ENCODE measurements at places on chromosomes 2 and 18.

DNA sequence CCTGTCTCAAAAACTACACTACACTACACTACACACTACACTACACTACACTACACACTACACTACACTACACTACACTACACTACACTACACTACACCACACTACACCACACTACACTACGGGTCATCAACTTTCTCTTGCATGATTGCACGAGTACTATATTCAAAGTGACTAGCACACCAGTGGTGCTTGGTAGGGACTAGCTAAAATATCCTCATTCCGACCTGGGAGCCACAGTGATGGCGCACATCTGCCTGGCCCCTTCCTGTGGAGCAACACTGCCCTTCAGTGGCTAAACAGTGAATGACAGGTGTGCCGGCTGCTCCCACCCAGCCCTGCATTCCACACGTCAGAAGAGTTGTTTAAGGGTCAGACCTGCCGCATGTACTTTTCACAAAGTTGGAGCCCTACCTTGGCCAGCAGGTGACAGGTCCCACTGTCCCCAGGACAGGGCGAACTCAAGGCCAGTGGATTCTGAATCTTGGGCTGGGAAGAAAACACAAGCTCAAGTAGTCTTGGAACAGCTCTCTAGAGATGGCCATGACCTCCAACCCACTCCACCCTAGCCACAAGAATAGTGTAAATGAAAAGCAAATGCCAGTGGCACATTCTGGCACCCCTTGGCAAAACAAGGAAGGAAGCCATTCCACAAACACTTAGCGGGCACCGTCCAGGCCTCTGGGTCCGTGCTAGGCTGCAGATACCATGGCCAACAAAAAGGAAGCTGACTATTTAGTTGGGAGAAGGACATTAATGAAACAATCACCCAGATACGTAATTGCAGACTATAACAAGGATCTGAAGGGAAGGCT is 79.7 kb upstream of the MSH2 start:
- peak; percentile 66 for DNase-seq

DNA sequence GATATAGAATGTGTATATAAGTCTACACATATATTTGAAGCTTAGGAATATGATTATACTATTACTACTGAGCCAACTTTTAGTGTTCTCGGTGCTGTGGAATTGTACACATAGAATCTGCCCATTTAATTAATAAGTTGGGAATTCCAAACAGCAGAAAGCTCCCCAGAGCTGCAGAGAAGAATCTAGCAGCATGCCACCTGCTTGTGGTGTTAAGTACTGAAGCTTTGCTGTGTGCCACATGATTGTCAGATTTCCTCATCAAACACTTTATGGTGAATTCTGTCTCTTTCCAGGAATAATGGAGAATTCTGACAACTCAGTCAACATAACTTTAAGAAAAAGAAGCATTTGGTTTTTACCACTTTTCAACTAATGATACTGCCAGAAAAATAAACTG is 117.8 kb downstream of the WDSUB1 start:
- DNase-seq, result no peak

DNA sequence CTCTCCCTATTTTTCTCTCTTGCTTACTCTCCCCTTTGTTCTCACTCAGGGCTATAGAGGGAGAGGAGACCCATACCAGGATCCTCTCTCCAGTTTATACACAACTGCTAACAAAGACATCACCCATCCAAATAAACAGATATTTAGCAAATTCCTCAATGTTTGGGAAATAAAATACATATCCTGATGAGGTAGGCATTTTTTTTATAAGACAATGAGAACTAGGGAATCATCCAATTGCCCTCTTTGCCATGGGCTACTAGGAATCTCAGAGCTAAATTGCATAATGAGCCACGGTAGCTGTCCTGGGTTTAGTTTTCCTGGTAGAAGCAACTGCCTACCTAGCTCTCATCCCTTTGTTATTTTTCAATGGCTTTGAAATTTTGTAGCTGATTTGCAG is 27.1 kb downstream of the CAPN14 start:
- DNase-seq, result no peak

DNA sequence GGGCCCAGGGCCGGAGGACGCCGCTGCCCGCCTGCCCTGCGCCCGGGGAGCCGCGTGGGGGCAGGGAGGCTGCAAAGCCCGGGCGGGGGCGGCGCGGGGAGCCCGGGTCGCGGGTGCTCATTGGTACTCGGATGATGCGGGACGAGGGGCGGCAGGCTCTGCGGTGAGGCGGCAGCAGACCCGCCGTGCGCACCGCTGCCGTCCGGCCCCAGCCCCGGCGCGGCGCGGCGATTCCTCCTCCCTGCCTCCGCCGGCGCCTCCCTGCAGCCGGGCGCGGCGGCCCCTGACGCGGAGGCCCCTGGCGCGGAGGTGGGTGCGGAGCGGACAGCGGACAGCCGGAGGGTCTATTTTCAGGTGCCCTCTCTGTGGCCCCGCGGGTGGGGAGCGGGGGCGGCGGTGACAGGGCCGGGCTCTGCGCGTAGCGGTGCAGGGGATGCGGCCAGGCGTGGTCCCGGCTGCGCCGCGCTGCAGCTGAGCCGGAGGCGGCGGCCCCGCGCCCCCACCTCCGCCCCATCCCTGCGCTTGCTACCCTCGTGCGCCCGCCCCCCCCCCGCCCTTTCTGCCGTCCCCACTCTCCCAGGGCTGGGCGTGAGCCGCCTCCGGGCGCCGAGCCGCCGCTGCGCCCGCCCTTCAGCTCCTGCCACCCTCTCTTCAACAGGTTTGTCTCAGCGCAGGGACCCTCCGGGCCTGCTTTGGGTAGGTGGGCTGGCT is 640 bp downstream of the SPTBN1 start:
- DNase-seq, result no peak

GRCh38 chr2:181643151-181643550 is 13.8 kb downstream of the CERKL start:
- DNase-seq, result no peak

DNA sequence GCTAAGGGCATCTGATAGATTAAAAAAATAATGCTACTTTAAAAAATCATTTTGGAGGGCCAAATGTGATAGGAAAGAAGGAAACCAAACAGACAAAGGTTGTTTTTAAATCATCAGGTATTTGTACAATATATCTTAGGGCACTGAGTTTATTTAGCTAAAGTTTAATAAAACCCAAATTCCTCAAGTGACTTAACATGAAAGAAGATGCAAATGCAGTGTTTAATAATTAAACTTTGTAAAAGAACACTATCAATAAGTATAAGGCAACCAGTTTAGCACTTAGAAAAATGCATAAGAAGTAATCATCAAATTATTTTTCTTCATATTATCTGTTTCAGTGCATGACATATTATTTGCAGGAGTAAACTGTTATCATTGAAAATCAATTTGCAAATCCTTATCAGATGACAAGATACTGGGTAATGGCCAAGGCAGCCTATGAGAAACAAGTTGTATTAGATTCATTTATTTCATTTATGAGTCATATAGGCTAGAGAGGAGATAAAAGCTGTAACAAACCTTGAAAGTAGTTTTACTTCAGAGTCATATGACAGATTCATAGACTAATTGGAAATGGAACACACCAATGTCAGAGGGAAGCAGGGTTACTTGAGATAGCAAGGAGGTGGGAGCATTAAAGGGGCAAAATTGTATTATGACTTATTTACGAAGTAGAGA is 165.5 kb downstream of the GCA start:
- no peak for DNase-seq

DNA sequence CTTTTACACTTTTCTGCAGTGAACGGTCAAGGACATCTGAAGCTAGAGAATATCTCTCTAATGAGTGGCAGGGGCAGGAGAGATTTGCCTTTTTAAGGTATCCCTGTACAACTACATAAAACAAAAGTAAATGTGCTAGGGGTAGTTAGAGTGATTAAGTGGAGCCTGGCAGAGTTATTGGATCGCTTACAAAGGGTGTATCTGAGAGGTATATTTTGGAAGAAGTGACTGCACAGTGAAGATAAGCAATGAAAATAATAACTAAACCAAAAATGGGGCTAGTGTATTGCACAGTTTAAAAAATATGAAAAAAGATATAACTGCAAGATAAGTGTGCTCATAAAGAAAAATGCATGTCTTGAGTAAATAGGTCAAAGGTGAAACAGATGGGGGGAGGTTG is 193.5 kb upstream of the EPC2 start:
- DNase-seq, result no peak

GRCh38 chr18:49694402-49694801 is 118.9 kb downstream of the ACAA2 start:
- no peak for DNase-seq

- no peak for DNase-seq
Measured at GRCh38 chr2:7333189-7333765, 416.1 kb downstream of the RNF144A start.

DNA sequence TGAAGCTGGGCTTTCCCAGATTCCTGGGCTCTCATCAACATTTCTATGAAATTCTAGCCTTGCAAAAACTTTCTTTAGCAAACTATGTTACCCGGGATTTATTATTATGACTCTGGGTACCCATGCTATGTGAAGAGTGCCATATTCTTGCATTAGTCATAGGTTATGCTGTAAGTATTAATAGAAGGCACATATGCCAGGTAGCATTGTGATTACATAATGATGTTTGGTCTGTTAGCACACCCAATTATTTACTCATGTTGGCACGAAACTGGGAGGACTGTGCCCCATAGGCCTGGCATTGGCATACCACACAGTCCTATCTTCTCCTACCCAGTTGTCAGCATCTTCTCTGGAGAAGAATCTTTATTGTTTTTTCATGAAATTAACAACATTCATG is 171.0 kb downstream of the SLC4A3 start:
- no peak for DNase-seq

DNA sequence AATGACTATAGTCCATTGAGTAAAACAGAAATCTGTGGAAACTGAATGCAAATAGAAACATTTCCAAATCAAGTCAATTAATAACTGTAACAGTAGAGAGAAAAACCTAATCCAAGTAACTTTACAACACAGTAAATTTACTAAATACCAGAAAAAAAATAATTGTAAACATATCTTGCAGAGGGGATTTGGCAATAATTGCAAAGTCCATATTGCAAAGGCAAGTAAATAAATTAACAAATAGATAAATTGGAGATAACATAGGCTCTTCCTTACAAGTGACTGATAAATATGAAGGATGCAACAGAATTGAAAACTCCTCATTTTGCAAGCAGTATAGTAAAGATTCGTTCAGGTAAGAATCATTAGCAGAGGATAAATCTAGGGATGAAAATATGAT is 65.0 kb downstream of the SMC6 start:
- no peak for DNase-seq

GRCh38 chr2:233707940-233708644 is 4.6 kb upstream of the UGT1A5 start:
- no peak for DNase-seq

DNA sequence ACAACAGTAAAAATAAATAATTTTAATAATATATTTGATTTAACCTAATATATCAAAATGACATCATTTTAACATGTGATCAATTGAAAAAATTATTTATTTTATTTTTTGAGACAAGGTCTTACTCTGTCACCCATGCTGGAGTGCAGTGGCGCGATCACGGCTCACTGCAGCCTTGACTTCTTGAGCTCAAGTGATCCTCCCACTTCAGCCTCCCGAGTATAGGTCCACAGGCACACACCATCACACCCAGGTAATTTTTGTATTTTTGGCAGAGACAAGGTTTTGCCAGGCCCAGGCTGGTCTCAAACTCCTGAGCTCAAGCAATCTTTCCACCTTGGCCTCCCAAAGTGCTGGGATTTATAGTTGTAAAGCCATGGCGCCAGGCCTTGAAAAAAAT is 126.7 kb upstream of the COPS8 start:
- DNase-seq, result no peak

- DNase-seq, result no peak
Measured at GRCh38 chr2:153606623-153607022, 128.1 kb upstream of the RPRM start.

DNA sequence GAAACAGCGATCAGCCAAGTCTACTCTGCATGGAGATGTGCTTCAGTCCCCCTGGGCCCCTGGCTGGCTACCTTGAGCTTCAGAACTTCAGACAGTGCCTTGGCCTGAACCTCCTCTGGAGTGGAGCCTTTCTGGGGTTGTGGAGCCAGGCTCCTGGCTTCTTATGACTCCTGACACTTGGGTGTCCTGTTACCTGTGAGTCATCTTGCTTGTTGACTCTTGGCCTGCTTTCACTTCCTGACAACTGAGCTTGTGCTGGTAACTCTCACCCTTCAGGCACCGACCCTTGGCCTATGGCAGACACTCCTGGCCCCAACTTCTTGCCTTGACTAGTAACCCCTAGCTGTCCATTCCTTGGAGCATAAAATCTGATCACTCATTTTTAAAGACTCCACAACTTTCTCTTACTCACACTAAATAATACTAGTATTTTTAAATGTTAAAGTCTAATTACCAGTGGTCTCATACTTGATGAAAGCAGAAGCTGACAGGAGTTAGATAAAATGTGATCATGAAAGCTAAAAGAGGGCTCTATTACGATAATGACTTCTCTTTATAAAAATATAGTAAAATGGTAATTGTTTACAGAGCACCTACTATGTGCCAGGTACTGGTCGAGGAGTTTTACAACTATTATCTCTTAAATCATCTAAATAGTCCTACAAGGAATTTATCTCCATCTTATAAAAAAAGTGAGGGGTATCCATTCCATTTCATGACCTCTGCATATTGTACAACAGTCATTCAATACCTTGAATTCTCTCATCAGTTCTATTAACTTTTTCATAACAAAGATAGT is 46.3 kb upstream of the VIT start:
- no peak for DNase-seq

GRCh38 chr2:105383432-105384166 is 15.3 kb downstream of the FHL2 start:
- DNase-seq, result no peak

GRCh38 chr2:233446121-233446520 is 91.8 kb downstream of the DGKD start:
- DNase-seq, result no peak

- DNase-seq, result no peak
Measured at GRCh38 chr18:39946623-39947061, 2008.4 kb upstream of the PIK3C3 start.

DNA sequence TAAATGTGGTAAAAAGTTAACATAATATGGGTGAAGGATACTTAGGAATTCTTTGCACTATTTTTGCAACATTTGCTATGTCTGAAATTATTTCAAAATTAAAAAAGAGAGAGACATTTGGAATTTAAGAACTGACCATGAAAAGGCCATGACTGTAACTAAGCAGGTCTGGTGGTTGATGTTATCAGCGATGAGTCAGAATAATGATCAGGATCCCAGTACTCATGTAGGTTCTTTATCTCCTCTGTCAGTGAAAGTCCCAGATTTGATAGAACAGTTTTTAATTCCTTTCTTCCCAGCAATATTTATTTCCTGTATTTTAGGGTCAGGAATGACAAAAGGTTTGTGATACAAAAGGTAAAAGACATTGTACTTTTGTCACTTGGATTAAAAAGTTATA is 242.4 kb upstream of the ZNF521 start:
- no peak for DNase-seq

- no peak for DNase-seq
Measured at GRCh38 chr18:55491616-55492015, 96.4 kb downstream of the TCF4 start.

Data from stimulated activated CD4-positive, alpha-beta T cell treated with anti-CD3 and anti-CD28 coated beads, Interleukin-12 subunit alpha, Interleukin-12 subunit beta, amount 100 ng/mL, for 24 hours (primary cell).